ENCODE measurements at places on chromosomes 5 and 9. TPM values are rescaled to one million over a fixed set of nuclear protein-coding genes. Genes with fewer than 3 reads are reported as not detected.

Gene SIT1
- total RNA-seq, result 0.36 TPM

Gene MORN5
- 0.36 TPM for total RNA-seq

Gene TMEM161B
- 17.4 TPM for total RNA-seq

Gene OSTF1
- 35.1 TPM for total RNA-seq

Gene C6
- total RNA-seq, result not detected

Gene KCNV2
- total RNA-seq, result not detected

Gene LHX3
- under 0.01 TPM for total RNA-seq
